ENCODE measurements at places on chromosomes 2 and 18.

GRCh38 chr2:224688997-224689396, 27.2 kb downstream of the CCDC195 start:
- no peak for DNase-seq

- peak; percentile 56 for DNase-seq
Observed at GRCh38 chr2:232567721-232568120, 17.2 kb downstream of the EIF4E2 start.

- DNase-seq, result no peak
Observed at GRCh38 chr2:131646669-131647297, 119.1 kb downstream of the CCDC74A start.

DNA sequence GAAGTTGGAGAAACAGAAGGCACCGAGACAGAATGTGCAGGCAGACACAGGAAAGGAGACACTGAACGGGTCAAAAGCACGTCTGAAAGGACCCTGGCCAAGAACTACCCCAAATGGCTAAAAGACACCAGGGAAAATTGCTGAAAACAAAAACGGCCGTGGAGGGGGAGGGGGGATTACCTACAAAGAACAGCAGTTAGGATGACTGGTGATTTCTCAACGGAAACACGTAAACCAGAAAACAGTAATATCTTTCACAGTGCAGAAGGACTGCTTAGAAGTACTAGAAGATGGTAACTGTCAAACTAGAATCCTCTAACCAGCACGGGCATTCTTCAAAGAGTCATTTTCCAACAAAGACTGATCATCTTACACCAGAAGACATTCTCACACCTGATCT, 142.6 kb downstream of the HDAC4 start:
- no peak for DNase-seq

GRCh38 chr18:31066266-31066665, 23.7 kb upstream of the DSC3 start:
- DNase-seq, result no peak

DNA sequence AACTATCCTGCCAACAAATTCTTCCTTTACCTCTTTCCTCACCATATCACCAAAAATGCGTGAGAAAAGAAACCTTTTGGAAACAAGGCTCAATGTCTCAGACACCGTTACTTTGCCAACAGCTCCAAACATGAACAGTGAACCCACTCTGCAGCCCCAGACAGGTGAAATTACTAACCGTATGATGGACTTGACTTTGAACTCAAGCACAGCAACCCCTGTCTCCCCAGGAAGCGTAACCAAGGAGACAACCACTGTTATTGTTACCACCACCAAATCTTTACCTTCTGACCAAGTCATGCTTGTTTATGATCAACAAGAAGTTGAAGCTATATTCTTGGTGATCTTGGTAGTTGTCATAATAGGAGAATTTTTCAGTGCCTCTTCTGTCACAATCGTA, 28.4 kb downstream of the MFSD6 start:
- no peak for DNase-seq

- peak; percentile 95 for DNase-seq
Observed at GRCh38 chr2:127398239-127398590, 10.4 kb upstream of the MAP3K2 start.

- no peak for DNase-seq
Observed at GRCh38 chr18:35178260-35178659, 62.6 kb upstream of the ZNF397 start.

GRCh38 chr2:121028577-121028976, 256.4 kb downstream of the TFCP2L1 start:
- DNase-seq, result peak; percentile 6

DNA sequence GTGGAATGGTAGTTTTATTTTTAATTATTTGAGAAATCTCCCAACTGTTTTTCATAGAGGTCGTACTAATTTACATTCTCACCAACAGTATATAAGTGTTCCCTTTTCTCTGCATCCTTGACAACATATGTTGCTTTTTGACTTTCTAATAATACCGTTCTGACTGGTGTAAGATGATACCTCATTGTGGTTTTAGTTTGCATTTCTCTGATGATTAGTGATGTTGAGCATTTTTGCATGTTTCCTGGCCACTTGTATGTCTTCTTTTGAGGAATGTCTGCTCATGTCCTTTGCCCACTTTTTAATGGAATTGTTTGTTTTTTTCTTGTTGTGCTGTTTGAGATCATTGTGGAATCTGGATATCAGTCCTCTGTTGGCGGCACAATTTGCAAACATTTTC, 242.5 kb downstream of the ZNF521 start:
- DNase-seq, result no peak

DNA sequence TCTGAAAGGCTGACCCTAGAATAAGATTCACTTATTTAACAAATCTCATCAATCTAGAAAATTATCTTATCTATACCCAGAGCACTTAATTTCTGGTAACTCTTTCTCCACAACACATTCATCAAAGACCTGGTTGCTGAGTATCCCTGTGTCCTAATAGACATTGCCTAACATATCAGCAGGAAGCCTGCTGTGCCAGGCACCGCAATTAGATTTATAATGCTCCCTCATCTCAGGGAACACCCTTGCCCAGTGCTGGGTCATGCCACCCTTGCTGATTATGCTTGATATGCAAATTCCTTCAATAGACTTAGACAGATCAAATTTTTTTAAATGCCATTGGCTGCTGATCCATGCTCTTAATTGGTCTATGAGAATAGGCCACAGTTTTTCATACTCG, 3.8 kb downstream of the DSG1 start:
- no peak for DNase-seq

DNA sequence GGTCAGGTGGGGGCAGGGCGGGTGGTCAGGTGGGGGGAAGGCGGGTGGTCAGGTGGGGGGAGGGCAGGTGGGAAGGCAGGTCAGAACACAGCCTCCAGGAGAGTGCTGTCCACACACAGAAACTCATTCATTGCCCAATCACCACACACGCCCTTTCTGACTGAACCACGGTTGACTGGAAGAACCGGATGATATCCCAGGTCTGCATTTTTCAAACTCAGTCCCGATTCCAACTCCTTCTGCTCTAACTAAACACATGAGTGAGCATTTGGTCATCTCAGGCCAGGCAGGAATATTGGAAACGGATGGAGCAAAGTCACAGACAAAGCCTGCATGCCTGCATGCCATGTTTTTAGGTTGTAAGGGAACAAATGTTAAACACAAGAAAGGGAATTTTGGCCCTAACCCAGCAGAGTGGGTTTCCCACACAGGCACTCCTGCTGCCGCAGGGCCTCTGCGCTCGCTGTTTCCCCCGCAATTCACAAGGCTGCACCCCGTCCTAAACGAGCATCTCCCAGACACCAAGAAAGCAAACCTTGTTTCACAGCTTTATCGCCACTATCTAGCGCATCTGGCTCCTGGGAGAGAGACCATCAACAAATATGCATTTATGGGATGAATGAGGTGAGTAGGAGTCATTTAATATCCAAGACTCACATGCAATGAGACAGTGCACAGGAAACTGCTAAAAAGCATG, 100.1 kb downstream of the ZNF516 start:
- DNase-seq, result no peak

DNA sequence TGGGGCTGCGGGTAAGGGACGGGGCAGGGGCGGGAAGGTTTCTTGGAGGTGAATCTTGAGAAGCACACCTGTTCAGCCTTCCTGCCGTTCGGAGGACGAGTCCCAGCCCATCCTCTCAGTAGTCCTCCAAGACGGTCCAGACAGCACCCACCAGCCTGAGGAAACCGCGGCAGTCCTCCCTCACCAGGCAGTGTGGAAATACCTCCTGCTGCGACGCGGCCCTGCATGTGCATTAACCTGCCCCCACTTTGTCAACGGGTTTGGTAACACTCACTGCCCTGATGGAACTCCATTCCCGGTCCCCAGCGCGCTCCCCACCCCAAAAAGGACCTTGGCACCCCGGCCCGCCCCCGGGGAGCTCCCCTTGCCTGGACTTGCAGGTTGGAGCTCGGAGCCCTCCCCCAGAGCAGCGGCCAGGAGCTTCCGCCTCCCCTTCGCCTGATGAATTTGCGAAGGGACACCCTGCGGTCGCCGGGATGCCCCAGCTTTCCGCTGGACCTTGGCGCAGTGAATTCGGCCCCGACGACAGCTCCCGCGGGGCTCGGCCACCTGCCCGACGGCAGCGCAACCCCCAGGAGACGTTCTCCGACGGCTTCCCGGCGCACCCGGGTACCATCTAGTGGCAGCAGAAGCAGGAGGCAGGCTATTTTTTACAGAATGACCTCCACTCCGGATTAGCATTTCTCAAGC, 31.5 kb downstream of the ACVR1C start:
- no peak for DNase-seq

DNA sequence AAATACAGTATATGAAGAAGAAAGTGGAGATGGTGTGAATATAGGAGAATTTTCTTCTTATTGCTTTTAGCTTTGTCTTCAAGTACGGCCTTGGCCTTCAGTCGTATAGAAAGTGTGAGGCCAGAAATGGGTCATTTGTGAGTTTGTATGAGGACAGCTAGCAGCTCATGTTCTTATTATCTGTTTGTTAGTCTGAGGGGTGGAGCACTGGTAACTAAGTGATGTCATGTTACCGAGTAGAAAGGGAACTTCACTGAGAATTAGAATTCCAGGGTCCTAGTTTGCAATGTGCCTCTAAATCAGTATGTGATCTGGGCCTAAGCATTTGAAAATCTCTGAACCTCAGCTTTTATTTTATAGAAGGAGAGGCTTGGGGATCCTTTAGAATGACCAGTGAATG, 588.6 kb downstream of the NRXN1 start:
- no peak for DNase-seq

DNA sequence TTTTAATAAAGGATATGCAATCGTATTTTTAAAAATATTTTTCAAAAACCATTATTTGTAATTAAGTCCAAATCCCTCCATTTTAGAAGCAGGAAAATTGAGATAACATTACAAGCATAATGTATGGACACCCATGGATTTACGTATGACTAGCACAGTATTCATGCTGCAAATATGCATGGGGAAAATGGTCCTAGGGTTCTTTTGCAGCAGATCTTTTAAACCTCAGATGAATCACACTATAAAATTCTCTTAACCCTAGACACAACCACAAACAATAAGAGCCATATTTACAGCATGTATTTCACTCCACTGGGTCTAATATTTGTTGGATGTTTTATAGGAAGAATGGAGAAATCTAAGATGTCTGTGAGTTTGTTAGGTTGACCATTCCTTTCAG, 453.4 kb downstream of the TGIF1 start:
- DNase-seq, result no peak

DNA sequence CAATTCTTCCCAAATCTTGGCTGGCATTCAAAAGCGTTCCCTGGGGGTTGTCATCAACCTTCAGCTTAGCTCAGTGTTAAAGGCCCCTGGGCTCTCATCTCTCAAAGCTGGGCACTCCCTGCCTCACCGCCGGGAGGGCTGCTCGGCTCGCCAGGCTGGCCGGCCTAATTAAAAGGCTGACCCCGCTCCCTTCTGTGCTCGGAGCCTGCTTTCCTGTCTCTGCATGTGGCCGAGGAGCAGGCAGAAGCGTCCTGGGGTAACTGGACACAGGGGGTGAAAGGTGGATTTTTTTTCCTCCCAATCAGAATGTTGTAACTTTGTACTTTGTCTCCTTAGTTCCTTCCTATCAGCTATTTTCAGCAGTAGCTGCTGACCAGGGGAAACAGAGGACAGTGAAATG, 231.1 kb downstream of the GBX2 start:
- DNase-seq, result no peak

DNA sequence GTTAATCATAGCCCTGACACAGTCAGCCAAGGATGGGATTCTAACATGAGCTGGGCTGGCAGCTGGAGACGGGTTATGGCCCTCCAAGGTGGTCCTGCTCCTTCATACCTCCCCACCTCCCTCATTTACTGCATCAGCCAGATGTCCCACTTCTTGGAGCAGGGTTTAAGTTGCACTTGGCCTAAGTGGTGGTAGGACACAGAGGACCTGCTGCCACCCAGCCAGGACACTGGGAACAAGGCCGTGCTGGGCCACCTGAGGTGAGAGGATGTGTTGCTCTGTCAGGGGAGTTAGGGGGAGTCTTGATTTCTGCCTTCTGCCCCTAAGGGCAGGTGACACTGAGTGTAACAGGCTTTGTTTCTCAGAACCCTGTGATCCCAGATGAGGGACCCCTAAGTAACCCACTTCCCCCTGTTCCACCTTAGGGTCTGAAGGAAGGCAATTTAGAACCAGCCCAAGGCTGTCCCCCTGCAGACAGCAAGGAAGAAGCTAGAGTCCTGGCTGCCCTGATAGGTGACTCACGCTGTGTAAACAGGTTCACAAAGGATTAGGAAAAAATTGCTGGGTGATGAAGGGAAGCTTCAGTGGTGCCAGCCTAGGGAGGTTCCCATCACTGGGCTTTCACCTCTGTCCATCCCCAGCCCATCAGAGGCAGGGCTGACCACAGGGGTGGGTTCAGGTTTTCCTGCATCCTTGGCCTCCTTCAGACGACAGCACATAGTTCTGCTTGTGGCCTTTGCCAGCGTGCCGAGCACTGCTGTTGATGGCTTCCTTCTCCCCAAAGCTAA, 114.3 kb upstream of the MCFD2 start:
- DNase-seq, result no peak

DNA sequence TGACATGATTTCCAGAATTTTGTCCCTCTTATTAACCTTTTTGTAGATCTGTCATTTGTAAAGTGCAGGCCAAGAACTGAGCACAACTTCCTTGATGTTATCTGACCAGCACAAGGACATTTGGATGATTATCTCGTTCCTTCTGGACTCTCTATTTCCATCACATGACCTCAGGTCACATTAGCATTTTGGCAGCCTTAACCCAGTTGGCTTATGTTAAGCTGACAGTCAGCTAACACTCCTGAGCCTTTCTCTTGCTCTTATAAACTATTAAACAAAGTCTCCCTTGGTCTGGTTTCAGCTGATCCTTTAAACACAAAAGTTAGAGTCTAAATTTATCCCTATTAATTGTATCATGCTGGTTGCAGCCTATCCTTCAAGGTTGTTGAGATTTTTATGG, 167.2 kb upstream of the RBBP8 start:
- no peak for DNase-seq

DNA sequence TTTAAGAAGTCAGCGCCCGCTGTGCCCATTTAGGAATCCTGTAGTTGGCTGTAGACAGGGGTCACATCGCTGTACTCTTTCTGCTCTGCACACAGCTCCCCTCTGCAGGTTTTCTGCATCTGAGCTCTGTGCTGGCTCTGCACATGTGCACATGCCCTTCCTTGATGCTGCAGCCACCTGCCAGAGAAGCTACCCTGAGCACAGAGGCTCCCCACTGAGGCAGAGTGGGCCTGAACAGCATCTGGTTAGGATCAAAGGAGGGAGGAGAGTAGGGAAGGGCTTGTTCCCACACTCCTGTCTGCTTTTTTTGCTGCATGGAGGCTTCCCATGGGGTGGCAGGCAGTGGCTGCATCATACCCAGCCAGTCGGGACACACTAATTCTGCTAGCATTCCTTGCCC, 238.9 kb downstream of the FHOD3 start:
- DNase-seq, result no peak

GRCh38 chr2:239858179-239858578, 167.0 kb downstream of the NDUFA10 start:
- no peak for DNase-seq

- DNase-seq, result peak; percentile 54
Observed at GRCh38 chr18:79950515-79951341, 725 bp downstream of the SLC66A2 start.

Data from hematopoietic multipotent progenitor cell treated with erythropoietin and hydrocortisone succinate and interleukin-3 and kit ligand, for 8 days (in vitro differentiated cells).